LHCN-M2 (cell line): ENCODE measurements at places on chromosomes 12 and 14. TPM values are rescaled to one million over a fixed set of nuclear protein-coding genes. Genes with fewer than 3 reads are reported as not detected.

The ARMH4 gene
- total RNA-seq = 1.0 and 1.1 TPM in 2 replicates

The GDF11 gene
- 10.0 and 17.3 TPM in 2 replicates for total RNA-seq

The ERGIC2 gene
- 115 and 119 TPM in 2 replicates for total RNA-seq

The BMAL2 gene
- 21.3 and 25.1 TPM in 2 replicates for total RNA-seq

The NFATC4 gene
- total RNA-seq = 17.1 and 21.6 TPM in 2 replicates

The EIF4B gene
- total RNA-seq = 468 and 479 TPM in 2 replicates

The IFNG-AS1 gene
- total RNA-seq = not detected in 2 replicates

The MANSC4 gene
- total RNA-seq = not detected in 2 replicates

The LRFN5 gene
- total RNA-seq = not detected in 2 replicates

The TAS2R42 gene
- not detected in 2 replicates for total RNA-seq

The TMCC3 gene
- 5.1 and 7.2 TPM in 2 replicates for total RNA-seq

The ALG10 gene
- 9.7 and 10.7 TPM in 2 replicates for total RNA-seq

The TMEM253 gene
- 0.13 TPM in 1 of 2 replicates, not detected in the other for total RNA-seq

The SLC7A8 gene
- 2.4 and 3.4 TPM in 2 replicates for total RNA-seq

The PTPRQ gene
- 10.0 and 16.6 TPM in 2 replicates for total RNA-seq

The CRIP1 gene
- not detected in 2 replicates for total RNA-seq

The ATP2B1 gene
- 467 and 521 TPM in 2 replicates for total RNA-seq

The SLC5A8 gene
- total RNA-seq = not detected in 2 replicates

The CCDC197 gene
- not detected in 2 replicates for total RNA-seq

The TRIM9 gene
- total RNA-seq = 4.4 and 10.3 TPM in 2 replicates

The C1R gene
- total RNA-seq = 63.0 and 131 TPM in 2 replicates

The NDRG2 gene
- 0.86 TPM in 1 of 2 replicates, not detected in the other for total RNA-seq

The OR4E2 gene
- not detected in 2 replicates for total RNA-seq

The PRMT5 gene
- 51.7 and 66.0 TPM in 2 replicates for total RNA-seq

The RAPGEF3 gene
- total RNA-seq = 0.96 and 1.8 TPM in 2 replicates

The SRSF5 gene
- 118 and 126 TPM in 2 replicates for total RNA-seq
